Inflammatory macrophage (primary cell): ENCODE measurements at places on chromosomes 6 and 20.

DNA sequence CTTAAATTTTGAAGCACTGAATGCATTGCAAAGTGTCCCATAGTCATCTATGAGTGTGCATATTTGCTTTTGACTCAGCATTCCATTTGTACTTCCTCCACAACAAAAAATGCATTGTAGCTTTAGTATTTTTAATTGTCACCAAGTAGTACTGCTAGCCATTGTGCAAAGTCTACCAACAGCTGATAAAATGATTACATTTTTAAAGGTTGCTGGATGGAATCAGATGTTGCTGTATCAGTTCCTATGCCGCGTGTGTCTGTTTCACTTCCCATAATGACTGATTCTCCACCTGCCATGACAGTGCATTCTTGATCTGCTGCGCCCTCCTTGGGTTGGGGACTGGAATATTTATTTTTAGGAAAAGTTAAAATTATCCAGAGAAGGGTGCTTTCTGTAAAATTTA lies 41.2 kb downstream of the SLX4IP start:
- peak; percentile 88 for DNase-seq

GRCh38 chr6:26022132-26022472 lies 59.5 kb downstream of the TRIM38 start:
- DNase-seq = peak; percentile 86

- DNase-seq = no peak
Observed at GRCh38 chr6:54784011-54784410, 62.6 kb upstream of the FAM83B start.

DNA sequence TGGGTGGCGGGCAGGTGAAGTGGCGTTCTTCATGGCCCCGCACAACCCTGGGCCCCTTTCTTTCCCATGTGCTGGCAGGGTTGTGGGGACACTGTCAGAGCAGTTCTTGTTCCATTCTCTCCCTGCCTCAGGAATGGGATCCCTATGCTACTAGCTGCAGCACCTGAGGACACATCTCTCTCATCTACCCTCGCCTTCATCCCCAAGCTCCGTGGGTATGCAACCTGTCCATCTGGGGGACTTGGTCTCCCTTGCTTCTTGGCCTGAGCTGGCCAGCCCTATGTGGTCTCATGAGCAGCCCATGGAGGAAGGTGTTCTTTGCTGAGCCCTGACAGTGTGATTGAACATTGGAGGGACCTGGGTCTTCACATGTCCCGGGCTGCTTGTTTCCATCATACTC lies 24.2 kb downstream of the CST9L start:
- no peak for DNase-seq

DNA sequence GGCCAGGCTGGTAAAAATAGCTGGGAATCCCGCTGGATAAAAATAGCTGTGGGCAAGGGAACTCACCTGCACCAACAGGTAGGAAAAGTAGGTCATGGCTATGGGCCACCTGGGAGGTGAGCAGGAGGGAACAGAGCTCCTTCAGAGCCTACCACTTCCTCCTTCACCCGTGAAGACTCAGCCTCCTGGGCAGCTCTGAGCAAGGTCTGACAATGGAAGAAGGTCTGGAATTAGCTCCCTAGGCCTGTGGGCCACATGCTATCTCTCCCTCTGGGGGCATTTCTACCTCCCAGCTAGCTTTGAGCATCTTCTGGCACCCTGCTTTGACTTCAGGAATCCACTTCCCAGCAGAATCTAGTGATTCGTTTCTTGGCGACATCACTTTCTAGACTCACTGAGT lies 153.9 kb downstream of the MRPL14 start:
- DNase-seq = no peak
